Vagina (tissue), 2 donors: ENCODE measurements at places on chromosomes 12 and 14.

DNA sequence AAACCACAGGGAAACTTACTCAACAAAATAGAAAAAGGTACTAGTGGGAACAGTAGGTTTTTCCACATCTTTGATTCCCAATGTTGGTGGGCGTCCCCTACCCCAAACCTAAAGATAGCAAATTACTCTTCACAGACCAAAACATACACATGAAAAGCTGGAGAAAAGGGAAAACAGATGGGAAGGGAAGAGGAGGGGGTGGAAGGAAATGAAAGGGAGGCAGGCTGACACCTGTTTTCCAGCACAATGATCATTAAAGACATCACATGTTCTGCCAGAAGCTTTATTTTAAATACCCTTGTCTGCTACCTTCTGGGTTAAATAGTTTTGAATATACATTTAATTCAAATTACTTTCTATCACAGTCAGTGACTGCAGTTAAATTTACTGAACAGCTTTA, 1617.9 kb upstream of the SEL1L start:
- no peak for DNase-seq

DNA sequence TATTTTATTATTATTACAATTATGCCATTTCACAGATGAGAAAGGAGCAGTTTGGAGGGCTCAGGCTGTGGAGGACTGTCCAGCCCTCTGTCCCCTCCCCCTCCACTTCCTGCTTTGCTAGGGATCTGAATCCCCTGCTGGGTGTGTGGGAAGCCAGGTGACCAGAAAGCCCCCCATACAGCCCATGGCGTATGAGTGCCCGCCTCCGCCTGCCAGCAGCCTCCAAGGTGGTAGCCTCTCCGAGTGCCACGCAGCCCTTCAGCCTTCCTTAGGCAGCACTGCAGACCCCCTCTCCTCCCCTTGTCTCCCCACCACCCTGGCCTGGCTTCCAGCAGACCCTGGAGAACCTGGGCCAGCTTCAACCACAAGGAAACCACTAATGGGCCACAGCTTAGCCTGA, 12.6 kb downstream of the DTX1 start:
- DNase-seq: no peak

GRCh38 chr12:76552343-76552938, 7.1 kb downstream of the OSBPL8 start:
- no peak for DNase-seq

DNA sequence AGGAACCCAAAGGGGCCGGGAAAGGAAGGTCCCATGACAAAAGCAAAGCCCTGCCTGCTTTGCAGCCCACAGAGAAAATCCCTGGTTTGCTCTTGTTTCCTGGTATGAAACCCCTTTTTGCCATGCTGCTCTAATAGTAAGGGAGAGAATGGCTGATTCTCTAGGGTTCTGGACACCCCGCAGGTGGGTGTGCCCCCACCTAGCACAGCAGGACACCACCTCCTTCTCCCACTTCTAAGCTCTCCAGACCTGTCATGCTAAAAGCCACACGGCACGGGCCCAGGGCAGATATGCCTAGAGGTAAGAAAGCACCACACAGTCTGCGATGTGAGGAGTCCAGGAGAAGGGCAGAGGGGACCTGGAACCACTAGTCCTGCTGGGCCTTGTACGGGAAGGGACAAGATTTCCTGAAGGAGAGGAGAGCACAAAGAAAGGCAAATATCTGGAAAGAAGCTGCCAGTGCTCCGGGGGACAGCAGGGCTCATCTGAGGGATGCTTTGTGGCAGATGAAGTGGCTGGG, 113.3 kb downstream of the BCL11B start:
- DNase-seq: peak; percentile 60

- DNase-seq: no peak
These were observed 161.1 kb downstream of the PPFIA2 start for GRCh38 chr12:81597928-81598604.

DNA sequence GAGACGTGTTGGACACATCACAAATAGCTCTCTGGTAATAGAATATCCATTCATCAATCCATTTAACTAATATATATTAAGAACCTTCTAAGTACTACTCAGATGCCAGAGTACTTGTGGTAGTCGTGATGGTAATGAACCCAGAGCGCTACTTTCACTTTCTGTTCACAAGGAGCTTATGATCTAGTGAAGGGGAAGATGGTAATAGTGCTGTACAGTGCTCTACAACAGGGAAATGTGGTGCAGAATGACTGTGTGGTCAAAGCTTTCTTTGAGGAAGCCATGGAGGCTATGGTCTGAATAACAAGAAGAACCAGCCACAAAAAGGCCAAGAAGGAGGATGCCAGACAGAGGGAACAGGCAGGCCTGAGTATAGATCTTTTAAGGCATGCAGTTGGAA, 212.0 kb downstream of the PTPRO start:
- DNase-seq: no peak

DNA sequence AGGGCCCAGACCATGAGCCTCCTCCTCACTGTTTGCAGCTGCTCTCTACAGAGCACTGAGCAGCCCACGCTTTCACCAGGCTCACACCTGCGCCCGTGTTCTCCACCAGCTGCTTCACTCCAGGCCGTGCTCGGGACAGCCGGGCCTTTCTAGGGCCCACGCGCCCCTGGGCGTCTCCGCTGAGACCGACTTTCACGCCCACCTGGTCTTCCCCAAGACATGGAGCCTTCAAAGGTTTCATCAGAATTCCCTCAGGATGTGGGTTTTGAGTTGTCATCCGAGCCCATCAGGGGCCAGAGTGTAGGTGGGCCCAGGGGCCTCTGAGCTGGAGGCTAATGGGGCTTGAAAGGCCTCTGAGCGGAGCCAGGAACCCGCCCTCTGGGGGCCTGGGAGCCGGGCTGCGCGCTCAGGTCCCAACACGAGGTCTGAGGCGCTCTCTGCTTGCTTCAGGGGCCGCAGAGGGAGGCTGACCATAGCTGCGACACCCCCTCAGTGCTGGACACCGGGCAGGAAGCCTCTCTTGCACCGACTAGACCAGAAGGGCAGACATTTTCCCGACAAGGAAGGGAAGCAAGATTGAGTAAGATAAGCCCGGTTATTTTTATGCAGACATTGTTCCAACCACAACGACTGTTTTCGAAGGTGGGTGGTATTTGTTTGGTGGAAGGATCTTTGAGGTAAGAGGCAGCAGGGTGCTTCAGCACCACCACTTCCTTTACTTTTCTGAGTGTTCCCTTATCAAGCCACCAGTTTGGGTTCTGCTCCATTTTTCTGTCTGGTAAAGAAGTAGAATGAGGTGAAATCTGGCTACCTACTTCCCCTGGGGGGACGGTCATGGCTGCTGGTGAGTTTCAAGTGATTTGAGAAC, 125.0 kb upstream of the FUT8 start:
- DNase-seq: no peak

- DNase-seq: no peak
These were observed 17.8 kb downstream of the TRIP11 start for GRCh38 chr14:92022036-92022435.

- no peak for DNase-seq
These were observed 87.0 kb downstream of the DNAI7 start for GRCh38 chr12:25107920-25108319.

DNA sequence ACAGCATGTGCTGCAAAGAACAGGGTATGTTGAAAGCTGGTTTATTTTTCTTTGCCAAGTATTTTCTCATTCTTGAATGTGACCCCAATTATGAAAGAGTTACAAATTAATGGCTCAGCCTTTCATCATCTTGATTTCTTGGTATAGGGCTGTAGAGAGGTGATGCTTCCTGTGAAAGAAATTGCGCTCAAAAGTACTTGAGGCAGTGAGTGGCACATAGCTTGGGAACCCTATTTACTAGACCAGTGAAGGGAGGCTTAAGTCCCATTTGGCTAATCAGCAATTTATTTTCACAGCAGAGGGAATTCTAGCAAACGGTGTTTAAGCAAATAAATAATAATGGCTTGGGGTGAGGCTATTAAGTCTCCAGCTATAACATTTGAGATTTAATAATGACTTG, 153.9 kb upstream of the MIS18BP1 start:
- no peak for DNase-seq
